Activated T-helper 1 cell treated with anti-CD3 and anti-CD28 coated beads, Interleukin-12 subunit alpha, Interleukin-12 subunit beta, Interleukin-2, Interleukin-4 antibody, amounts not matched to agents 30 ng/mL and 10 ng/mL and 1 ng/mL, durations not matched to agents 14 hours and 24 hours and 36 hours (primary cell): ENCODE measurements at places on chromosomes 3 and 15. TPM values are rescaled to one million over a fixed set of nuclear protein-coding genes. Genes with fewer than 3 reads are reported as not detected.

DNA sequence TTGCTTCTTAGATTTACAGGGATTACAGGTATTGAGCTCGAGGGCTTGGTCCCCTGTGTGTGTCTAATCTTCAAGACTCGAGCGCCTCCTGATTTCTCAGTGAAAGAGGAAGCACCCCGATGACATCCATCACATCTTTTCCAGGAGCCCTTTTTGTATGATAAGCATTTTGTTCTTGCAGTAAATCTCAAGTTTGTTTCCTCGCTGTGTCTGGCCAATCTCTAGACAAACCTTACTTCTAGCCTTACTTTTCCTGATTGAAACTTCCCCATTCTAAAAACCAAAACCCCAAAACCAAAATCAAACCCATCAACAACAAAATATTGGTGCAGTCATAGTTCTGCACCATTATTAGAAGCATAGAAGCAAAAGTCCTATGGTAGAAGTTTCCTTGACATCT lies 286.0 kb downstream of the NFKBIZ start:
- no peak for DNase-seq
- peaks cover 34% of the 10 kb centered on the region for H3K4me1 ChIP-seq
- H3K27ac ChIP-seq, result no peak overlapping the region
- H3K36me3 ChIP-seq, result peaks cover 2% of the 10 kb centered on the region
- no peaks in the 10 kb centered on the region for H3K27me3 ChIP-seq

DNA sequence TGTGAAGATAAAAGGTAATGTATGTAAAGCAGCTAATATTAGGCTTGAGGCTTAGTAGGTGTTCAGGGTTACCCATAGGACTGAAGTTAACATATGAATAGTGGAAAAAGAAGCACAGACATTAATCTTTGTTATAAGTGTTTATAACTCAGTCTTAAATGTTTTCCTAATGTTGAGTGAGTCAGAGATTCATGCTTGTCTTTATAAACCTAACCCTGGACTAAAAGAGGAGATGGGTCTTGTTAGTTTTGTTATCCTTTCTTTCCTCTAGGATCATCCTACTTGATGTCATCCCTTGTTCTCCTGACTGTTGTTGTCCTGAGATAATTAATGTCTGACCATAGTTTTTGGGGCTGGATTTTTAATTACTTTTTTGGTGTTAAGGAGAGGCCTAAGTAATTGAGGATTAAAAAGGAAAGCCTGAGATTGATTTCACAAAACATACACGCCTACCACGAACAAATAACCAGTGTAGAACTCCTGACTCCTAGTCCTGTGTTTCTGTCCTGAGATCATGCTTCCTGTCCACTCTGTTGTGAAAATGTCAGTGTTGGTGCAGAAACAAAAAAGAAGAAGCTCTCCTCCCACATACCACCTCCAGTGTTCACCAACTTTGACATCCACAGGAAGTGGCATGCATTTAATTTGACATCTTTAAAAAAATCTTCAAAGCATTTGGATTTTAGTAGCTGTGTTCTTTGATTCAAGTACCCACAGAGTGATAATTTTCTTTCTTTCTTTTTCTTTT lies 8.4 kb downstream of the MITF start:
- H3K4me1 ChIP-seq, result no peaks in the 10 kb centered on the region
- no peak overlapping the region for H3K4me3 ChIP-seq
- H3K36me3 ChIP-seq, result no peaks in the 10 kb centered on the region
- H3K27ac ChIP-seq, result no peak overlapping the region

Gene MKRN2
- 28.5 and 28.6 TPM in 2 replicates for total RNA-seq

Gene RAB43
- total RNA-seq, result 46.8 and 47.6 TPM in 2 replicates

DNA sequence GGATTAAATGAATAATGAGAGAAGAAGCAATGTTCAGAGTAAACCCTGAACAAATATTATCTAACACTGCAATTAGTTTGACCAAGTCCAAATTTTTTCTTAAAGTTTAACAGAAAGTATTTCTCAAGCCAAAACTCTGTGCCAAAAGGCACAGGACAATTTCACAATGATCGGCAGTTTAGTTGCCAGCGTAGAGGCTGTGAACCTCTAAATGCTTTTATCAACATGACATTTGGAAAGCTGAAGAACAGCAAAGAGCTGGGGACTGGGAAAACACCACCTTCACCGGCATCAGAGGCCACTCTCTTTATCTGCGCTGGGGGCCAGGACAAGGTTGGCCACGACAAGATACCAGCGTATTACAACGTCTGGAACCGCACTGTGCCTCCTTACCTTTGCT lies 125.6 kb downstream of the ADAMTS17 start:
- H3K36me3 ChIP-seq, result no peaks in the 10 kb centered on the region
- H3K27ac ChIP-seq, result no peak overlapping the region
- peaks cover 5% of the 10 kb centered on the region for H3K27me3 ChIP-seq

GRCh38 chr15:23401627-23402026 lies 45.4 kb downstream of the GOLGA6L2 start:
- H3K36me3 ChIP-seq, result no peaks in the 10 kb centered on the region
- no peaks in the 10 kb centered on the region for H3K27me3 ChIP-seq
- H3K4me3 ChIP-seq, result no peak overlapping the region
- no peak overlapping the region for H3K27ac ChIP-seq
- no peaks in the 10 kb centered on the region for H3K4me1 ChIP-seq

Gene OR4M2
- total RNA-seq, result not detected in 2 replicates

Gene RBP2
- not detected in 2 replicates for total RNA-seq

DNA sequence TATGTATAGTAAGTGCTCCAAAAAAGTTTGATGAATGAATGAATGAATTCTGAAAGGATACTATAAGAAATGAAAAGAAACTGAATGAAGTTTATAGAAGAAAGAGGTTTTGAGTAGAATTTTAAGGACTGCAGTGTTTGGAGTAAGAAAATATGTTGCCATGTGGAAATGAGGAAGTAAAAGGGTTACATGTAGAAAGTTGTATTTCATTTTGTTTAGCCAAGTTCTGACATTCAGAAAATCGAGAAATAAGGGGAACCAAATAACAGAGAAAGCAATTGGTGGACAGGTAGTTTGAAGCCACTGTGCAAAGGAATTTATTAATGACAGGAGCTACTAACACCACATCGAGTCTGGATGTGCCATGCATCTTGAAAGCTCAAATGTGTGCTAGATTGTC lies 200.7 kb downstream of the SATB1 start:
- H3K36me3 ChIP-seq, result no peaks in the 10 kb centered on the region
- peaks cover 7% of the 10 kb centered on the region for H3K27me3 ChIP-seq
- no peak for DNase-seq
- no peak overlapping the region for H3K4me3 ChIP-seq
- H3K4me1 ChIP-seq, result peaks cover 12% of the 10 kb centered on the region
- no peak overlapping the region for H3K27ac ChIP-seq

DNA sequence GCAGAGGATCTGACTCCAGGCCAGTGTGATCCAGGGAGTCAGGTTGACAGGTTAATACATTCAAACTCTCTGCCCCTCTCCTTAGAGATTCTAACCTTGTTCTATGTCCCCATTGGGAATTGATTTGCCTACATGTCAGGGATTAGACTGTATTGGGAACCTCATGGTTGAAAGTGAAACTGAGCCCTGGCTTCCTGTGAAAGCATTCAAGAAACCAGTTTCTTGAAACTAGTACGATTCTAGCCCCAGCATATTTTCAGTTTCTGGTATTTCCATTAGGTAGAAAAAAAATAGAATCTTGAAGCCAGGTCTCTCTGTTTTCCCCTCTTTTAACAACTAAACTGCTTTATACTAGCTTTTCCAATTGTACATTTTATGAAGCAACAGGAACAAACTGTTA lies 140.4 kb upstream of the ABI3BP start:
- no peaks in the 10 kb centered on the region for H3K27me3 ChIP-seq
- H3K27ac ChIP-seq, result no peak overlapping the region
- H3K4me3 ChIP-seq, result no peak overlapping the region
- peaks cover 10% of the 10 kb centered on the region for H3K4me1 ChIP-seq
- DNase-seq, result no peak
- no peaks in the 10 kb centered on the region for H3K36me3 ChIP-seq

DNA sequence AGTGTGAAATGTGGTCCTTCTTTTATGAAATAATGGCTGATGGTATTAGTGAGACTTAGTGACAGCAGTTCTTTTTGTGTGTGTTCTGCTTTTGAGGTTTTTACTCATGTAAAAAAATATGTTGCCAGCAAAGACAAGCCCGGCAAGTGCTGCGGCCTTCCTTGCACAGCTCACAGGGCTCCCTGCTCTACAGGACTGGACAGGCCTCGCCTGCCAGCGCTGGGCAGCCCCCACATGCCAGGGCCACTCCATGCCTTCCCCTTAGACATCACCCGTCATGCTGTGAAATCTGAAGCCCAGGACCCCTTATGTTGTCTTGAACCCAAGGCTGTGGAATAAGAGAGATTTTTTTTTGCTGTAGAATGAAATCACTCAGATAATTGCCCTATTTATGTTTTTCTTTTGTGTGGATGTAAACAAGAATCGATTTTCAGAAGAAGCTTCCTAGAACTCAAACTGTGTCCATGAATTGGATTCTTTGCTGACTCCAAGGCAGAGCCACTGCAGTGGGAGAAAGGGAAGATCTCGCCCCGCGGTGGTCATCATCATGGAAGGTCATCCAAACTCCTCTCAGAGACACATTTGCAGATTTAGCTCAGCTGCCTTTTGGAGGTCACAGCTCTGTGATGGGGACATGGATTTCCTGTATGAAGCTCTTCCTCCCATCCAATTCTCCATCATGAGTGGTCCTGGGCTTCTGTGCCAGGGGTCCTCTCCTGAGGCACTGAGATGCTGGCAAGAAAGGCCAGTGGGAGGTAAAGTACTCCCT lies 150.8 kb downstream of the ATP10A start:
- DNase-seq, result no peak
- no peak overlapping the region for H3K27ac ChIP-seq
- no peaks in the 10 kb centered on the region for H3K4me1 ChIP-seq
- H3K4me3 ChIP-seq, result no peak overlapping the region
- H3K27me3 ChIP-seq, result no peaks in the 10 kb centered on the region

Gene SLC9A9
- total RNA-seq, result 0.64 and 0.88 TPM in 2 replicates

GRCh38 chr3:150771600-150771999 lies 8.6 kb upstream of the SIAH2 start:
- H3K4me3 ChIP-seq, result no peak overlapping the region
- H3K27ac ChIP-seq, result no peak overlapping the region
- no peak for DNase-seq
- H3K36me3 ChIP-seq, result peaks cover 2% of the 10 kb centered on the region

DNA sequence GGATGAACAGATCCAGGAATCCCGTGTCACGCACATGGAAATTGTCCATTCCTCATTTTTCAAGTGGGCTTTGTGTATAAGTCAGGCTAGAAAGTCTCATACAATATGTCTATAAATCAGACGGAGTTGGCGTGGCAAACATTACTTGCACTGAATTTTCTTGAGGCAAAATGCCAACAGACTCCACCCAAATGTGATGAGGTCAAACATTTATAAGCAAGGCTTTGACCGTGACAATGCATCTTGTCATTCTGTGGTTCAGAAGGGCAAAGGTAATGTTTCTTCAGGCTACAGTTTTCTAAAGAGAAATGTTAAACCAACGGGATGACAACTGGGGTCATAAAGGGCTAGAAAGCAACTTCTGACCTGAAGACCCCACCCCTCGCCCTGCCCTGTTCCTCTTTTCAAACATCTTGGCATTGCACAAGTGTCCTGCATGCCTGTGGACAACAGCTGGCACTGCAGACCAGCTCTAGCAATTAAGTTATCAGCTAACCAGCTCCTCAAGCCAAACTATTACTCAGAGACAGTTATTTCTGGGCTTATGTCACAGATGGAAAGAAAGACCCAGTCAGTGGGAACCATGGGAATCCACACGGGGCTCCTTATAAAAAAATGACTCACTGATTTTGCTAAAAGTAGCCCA lies 36.5 kb upstream of the SPTBN5 start:
- H3K36me3 ChIP-seq, result peaks cover 8% of the 10 kb centered on the region
- H3K27ac ChIP-seq, result no peak overlapping the region
- peaks cover 60% of the 10 kb centered on the region for H3K4me1 ChIP-seq
- no peaks in the 10 kb centered on the region for H3K27me3 ChIP-seq

DNA sequence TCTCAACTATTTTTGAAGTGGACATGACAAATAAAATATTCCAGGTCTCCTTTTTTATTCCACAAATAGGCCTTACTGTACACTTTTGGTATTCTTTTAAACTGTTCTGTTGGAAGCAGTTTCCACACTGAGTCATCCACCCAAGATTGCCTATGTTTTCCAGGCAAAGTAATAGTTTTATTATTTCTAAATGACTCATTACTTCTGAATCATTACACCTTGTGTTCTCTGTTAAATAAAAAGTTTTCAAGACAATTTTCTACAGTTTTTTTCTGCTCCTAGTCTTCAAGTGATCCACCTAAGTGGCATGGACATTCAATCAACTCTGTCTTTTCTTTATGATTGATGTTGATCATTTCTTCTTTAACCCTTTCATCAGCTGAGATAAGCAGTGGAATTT lies 26.5 kb downstream of the PPP2R3A start:
- no peaks in the 10 kb centered on the region for H3K36me3 ChIP-seq
- DNase-seq, result no peak
- H3K27me3 ChIP-seq, result no peaks in the 10 kb centered on the region
- H3K4me3 ChIP-seq, result no peak overlapping the region
- H3K27ac ChIP-seq, result no peak overlapping the region

DNA sequence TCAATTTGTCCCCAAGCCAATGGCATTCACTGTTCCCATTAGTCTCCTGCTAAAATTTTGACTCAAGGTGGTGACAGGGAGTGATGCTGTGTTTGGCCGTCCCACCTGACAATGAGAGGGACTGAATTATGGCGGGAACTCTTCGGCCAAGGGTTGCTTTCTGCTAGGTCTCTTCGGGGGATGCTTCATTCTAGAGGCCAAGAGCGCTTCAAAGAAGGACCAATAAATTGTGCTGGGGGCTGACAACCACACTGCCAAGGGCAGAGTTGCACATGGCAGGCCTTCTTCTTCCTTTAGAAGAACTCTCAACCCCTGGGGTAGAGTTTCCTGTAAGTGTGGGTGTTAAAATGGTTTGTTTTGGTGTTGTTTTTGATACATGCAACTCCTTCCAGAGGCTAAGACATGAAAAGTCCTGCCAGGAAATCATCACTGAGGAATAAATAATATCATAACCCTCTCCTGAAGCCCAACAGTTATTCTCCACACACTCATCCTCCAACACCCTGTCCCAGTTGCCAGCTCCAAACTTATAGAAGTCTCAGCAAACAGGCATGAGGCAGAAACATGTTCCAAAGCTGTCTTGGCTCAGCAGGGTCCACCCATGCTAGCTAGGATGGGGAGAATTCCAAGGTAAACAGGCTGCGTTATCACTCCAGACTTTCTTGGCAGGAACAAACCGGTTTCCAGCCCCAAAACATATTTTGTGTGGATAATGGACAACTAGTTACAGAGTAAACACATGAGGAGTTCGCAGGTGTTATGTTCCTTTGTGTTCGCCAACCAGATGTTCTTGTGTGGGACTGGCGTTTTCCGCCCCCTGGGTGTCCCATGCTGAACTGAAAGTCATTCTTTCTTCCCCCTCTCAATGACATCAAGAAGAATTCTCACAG lies 396.7 kb upstream of the RGMA start:
- H3K4me3 ChIP-seq, result no peak overlapping the region
- no peaks in the 10 kb centered on the region for H3K4me1 ChIP-seq
- DNase-seq, result no peak
- H3K27me3 ChIP-seq, result no peaks in the 10 kb centered on the region
- no peak overlapping the region for H3K27ac ChIP-seq
- H3K36me3 ChIP-seq, result no peaks in the 10 kb centered on the region

- no peak for DNase-seq
- no peak overlapping the region for H3K4me3 ChIP-seq
- no peak overlapping the region for H3K27ac ChIP-seq
- peaks cover 9% of the 10 kb centered on the region for H3K27me3 ChIP-seq
These were observed 25.7 kb downstream of the FSTL1 start for GRCh38 chr3:120424976-120425570.

GRCh38 chr3:59246719-59247401 lies 197.0 kb upstream of the CFAP20DC start:
- H3K27me3 ChIP-seq, result peaks cover 2% of the 10 kb centered on the region
- peaks cover 10% of the 10 kb centered on the region for H3K36me3 ChIP-seq
- H3K27ac ChIP-seq, result peak overlapping the region; percentile 44
- DNase-seq, result no peak
- no peak overlapping the region for H3K4me3 ChIP-seq
- H3K4me1 ChIP-seq, result peaks cover 9% of the 10 kb centered on the region
